Thyroid gland (tissue), 4 donors: ENCODE measurements at places on chromosomes 2 and 18. TPM values are rescaled to one million over a fixed set of nuclear protein-coding genes. Genes with fewer than 3 reads are reported as not detected.

- H3K4me3 ChIP-seq, result no peak overlapping the region
- no peak for DNase-seq
- peaks cover 20% of the 10 kb centered on the region for H3K4me1 ChIP-seq
- no peak overlapping the region for H3K27ac ChIP-seq
Measured at GRCh38 chr18:47915930-47916329, 14.5 kb downstream of the SMAD2 start.

GRCh38 chr2:205130111-205130829, 552.0 kb upstream of the NRP2 start:
- H3K4me1 ChIP-seq, result no peaks in the 10 kb centered on the region
- no peaks in the 10 kb centered on the region for H3K27me3 ChIP-seq
- no peak overlapping the region for H3K4me3 ChIP-seq

DNA sequence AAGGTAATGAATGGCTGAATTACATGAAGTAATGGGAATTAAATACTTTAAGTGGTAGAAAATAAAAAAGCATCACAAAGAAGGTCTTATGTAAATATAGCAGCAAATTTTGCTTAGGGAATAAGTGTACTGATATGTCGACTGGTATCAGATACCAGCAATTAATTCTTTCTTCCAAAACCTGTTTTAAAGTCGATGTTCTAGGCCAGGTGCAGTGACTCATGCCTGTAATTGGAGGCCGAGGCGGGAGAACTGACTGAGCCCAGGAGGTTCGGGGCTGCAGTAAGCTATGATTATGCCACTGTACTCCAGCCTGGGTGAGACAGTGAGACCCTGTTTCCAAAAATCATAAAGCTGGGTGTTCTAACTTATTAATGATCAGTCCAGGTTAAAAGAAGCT, 30.3 kb downstream of the SP3 start:
- DNase-seq, result no peak
- H3K4me3 ChIP-seq, result no peak overlapping the region
- no peak overlapping the region for H3K27ac ChIP-seq
- no peaks in the 10 kb centered on the region for H3K27me3 ChIP-seq

DNA sequence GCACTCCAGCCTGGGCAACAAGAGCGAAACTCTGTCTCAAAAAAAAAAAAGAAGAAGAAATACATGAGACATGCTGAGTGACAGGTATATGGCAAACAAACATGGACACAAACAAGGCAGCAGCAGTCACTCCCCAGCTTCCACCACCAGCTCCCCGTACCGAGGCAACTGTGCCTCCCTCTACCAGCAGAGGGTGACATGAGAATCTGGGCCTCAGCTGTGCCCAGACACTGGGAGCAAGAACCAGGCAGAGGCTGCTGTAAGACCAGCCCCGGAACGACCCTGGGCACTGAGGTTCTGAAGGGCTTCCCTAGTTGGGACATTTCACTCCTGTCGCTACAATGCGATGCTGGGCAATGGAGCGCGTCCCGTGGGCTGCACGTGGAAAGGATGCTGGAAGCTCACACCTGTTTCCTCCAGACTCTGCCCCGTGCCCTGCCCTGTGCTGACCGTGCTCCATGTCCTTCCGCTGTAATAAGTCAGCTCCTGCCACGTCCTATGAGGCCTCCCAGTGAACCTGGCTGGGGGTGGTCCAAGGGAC, 37.1 kb downstream of the BOK start:
- H3K4me3 ChIP-seq, result no peak overlapping the region
- no peak for DNase-seq
- H3K27ac ChIP-seq, result no peak overlapping the region

DNA sequence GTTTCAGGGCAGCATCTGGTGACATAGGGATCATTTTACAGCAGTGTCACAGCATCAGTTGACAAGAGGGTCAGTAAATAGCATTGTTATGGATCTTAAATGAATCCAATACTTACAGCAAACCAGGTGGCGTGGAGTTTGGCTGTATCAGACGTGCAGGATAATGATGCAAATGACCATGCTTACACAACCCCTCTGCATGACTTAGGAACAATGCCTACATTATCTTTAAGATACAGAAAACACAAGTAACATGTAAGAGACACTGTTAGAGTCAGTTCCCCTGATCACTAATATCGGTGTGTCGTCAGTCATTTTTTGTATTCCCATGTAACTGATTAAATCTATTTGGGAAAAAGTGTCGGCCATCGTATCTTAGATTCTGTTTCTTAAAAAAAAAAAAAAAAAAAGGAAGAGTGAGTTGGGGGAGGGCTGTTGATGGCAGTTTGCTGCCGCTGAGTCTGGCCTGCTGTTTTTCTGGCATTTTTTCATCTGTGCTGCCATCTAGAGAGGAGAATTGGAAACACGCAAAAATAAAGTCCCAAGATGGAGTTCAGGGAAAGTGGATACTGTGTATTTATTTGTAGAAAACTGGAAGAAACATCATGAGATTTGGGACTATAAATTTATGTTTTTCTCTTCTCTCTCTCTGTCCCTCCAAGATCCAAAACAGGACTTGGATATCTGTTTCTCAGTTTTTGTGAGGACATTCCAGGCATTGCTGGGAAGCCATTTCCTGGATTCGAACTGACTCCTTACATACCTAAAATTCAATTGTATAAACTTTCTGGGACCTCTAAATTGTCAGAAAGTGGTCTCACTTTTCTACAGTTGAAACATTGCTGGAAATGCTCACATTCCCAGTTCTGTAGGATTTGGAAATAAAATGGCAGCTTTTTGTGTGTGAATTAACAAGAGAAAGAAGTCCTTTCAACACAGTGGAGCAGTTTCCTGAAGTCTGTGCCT, 60.3 kb upstream of the AGPS start:
- no peaks in the 10 kb centered on the region for H3K36me3 ChIP-seq
- H3K4me3 ChIP-seq, result no peak overlapping the region
- H3K4me1 ChIP-seq, result peaks cover 8% of the 10 kb centered on the region

EML4 gene
- total RNA-seq, result 67.2 TPM
